ENCODE measurements at places on chromosomes 5 and 9.

- DNase-seq: no peak
Observed at GRCh38 chr5:62786099-62786498, 207.5 kb downstream of the LRRC70 start.

- DNase-seq: peak; percentile 82
Observed at GRCh38 chr9:37968228-37968701, 64.3 kb upstream of the SLC25A51 start.

DNA sequence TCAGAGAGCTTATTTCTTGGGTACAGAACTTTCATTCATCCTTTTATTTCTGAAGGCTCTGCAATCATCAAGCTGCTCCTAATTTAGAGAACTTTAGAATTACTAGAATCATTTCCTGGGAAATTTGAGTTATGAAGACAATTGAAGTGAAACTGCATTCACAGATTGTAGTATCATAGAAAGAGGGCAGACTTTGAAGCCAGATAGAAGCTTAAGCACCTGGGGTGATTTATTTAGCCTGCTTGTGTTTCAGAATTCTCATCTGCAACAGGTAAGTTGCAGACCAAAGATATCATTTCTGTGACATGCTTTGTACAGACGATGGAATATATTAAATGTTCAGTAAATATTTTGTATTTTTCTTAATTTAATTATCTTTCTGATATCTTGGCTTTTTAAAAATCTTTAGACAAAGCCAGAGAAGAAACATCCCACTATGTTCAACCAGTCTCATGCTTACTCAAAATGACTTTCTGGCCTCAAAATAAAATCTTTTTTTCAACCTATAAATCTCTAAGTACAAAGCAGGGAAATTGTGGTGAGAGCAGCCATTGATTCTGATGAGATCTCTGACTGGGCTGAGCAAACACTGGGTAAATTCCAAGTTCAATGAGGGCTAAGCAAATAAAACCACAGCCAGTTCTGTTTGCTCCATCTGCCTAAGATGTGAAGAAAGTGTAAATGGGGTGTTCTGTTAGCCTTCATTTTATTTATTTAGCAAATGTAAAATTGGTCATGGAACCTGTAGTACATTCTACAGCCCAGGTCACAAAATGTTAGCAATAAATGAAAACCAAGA is 264.7 kb upstream of the CCNG1 start:
- DNase-seq: no peak

DNA sequence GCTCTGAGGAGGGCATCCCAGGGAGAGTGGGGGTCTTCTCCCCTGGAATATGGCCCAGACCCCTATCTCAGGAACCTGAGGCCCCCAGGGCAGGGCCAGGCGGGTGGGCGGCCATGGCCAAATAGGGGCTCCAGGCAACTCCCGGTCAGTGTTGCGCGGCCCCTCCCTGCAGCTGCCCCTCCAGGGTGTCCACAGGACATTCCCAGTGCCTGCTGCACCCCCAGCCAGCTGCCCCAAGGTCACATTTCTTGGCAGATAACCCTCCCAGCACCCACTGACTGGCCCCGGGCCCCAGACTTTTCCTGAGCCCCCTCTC is 53.6 kb upstream of the EGFL7 start:
- no peak for DNase-seq

DNA sequence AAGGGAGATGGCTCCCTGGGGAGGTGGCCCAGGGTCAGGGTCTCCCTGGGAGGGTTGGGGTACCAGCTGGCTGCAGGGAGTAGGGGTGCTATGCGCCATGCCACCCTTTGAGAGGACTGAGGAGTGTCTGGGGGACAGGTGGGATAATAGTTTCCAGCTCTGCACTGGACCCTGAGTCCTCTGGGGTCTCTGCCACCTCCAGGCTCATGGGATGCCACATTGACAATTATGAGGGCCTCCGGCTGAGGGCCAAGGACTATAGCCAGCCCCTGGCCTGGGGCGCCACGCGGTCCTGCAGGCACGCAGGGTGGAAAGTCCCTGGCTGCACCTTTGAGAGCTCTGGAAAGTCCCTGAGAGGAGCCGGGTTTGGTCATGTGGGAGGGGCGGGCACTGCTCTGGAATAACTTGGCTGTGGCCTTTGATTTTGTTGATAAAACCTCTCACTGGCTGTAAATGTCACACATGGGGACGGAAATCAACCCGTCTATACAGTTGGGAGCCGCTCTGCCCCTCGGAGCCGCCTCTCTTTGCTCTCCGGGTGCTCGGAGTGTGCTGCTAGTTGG is 16.0 kb downstream of the TRAF2 start:
- no peak for DNase-seq

- peak; percentile 23 for DNase-seq
Observed at GRCh38 chr5:118791926-118792734, 196.2 kb downstream of the DTWD2 start.

All from hematopoietic multipotent progenitor cell treated with erythropoietin and hydrocortisone succinate and interleukin-3 and kit ligand, for 15 days (in vitro differentiated cells).